ENCODE measurements at places on chromosomes 12 and 14.

GRCh38 chr14:95510804-95511203 is 5.6 kb downstream of the SYNE3 start:
- no peak for DNase-seq

DNA sequence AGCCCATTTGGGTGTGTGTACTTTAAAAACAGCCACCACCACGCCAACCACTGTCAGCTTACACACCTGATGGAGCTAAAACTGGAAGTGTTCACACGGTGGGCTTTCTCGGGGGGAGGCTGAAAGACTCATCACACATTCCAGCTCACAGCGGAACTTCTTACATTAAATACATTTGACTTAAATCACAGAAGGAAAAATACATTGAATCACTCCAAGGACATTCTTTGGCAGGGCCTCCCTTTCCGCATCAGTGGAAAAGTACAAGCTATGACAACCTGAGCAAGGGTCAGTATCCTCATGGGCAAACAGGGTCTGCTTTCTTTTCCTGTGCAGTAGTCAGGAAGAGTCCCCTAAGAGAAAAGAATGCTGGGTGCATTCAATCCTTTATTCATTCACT is 31.0 kb upstream of the TC2N start:
- DNase-seq: no peak

DNA sequence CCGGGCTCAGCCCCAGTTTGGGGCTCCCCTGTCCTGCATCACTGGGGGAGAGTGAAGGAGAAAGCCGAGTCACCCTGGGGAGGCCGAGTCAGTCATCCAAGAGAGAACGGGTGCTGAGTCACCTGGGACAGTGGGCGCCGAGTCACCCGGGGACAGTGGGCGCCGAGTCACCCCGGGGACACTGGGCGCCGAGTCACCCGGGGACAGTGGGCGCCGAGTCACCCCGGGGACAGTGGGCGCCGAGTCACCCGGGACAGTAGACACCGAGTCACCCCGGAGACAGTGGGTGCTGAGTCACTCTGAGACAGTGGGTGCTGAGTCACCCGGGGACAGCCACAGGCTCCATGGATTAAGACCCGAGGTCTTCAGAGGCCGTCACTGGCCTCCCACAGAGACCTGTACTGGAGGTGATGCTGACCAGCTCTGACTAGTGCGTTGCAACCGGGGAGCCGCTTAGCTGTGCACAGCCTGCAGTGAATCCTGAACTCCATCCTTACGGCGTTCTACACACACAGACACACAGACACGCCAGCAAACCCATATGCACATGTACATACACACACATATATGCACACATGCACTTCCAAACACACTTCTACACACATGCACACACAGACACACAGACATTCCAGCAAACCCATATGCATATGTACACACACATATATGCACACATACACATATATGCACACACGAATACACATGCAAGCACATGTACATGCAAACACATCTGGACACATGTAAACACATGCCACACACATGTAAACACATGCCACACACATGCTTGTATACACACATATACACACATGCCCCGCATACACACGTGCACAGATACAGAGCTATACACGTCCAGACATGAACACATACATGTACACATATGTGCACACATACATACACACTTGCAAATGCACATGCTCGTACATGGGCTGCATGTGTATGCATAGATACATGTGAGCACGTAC is 64.9 kb upstream of the GALNT9 start:
- DNase-seq: no peak

GRCh38 chr12:66860752-66861750 is 182.2 kb upstream of the GRIP1 start:
- peak; percentile 59 for DNase-seq

DNA sequence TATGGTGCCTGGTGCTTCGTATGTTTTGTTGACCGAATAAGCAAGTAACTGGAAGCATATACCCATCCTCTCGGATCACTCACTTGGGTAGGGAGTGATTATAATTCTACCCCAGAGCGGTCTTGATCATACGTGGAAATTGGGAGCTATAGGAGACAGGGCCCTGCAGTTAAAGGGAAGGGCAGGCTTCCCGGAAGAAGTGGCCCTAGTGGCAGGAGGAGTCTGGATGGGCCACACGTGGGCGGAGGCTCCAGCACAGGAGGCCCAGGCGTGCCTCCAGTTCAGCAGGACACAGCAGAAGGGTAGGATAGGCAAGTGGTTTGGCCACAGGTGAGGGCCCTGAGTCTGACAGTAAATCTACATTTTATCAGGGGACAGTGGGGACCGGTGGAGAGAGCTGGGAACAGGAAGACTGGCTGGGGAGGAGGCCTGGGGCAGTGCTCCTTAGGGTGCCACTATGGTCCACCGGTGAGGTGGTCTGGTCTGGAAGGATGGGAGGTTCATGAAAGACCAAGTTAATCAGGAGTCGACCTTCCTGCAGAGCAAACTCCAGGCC is 23.5 kb upstream of the YY1 start:
- DNase-seq: no peak

GRCh38 chr14:92373336-92373735 is 50.4 kb downstream of the SLC24A4 start:
- DNase-seq: no peak

DNA sequence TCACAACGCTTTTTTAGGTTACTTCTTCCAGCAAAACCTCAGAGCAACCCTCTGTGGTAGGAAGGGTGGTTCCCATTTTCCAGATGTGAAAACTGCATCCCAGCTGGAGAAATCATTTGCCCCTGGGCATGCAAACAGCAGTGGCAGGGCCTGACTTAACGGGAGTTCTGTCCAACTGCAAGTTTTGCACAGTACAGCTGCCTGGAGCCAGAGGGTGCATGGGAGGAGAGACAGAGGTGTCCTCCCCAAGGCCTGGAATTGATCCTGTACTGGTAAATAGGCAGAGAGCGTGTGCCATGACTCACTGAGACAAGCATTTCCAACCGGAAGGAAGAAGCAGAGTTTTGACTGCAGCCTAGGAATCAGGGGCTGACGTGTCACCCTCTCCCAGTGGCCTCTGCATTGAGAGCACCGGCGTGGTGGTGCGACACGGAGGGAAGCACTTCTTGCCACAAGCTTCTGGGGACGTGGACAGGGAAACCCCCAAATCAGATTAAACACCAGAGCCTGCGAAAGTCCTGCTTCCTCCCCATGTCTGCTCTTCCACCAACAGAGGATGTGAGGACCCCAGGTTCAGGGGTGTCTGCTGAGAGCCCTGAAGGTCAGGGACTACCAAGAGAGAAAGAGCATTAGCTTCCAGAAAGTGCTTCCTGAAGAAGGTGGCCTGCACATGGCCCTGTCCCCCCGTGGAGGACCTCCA is 19.0 kb upstream of the SERPINA4 start:
- DNase-seq: no peak

DNA sequence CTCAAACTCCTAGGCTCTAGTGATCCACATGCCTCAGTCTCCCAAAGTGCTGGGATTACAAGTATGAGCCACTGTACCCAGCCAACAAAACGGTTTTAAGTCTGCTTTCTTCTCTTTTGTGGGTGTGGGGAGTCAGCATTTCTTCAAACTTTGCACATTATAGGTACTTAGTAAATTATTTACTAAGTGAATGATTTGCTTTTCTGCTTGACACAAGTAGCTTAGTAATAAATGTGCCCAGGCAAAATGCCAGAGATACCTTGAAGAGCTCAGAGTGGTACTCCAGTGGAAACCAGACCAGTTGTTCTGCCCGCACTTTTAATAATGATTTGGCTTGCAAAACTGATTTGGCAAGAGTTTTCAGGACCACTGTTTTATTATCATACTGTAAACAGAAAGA is 15.0 kb downstream of the DEPDC4 start:
- no peak for DNase-seq

- DNase-seq: no peak
Observed at GRCh38 chr12:128606051-128606450, 217.7 kb downstream of the SLC15A4 start.

DNA sequence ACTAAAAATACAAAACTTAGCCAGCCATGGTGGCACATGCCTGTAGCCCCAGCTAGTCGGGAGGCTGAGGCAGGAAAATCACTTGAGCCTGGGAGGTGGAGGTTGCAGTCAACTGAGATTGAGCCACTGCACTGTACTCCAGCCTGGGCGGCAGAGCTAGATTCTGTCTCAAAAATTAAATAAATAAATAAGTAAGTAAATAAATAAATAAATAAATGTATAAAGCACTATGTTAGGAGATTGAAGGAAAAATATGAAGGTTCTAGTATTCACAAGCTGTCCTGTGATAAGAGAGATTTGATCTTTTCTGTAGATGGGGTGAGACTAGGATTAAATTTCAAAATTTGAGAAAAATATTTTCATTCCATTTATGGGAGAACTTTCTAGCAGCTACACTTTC is 5.7 kb downstream of the DNAJC22 start:
- no peak for DNase-seq

GRCh38 chr14:51663783-51664326 is 12.1 kb downstream of the FRMD6 start:
- DNase-seq: no peak

DNA sequence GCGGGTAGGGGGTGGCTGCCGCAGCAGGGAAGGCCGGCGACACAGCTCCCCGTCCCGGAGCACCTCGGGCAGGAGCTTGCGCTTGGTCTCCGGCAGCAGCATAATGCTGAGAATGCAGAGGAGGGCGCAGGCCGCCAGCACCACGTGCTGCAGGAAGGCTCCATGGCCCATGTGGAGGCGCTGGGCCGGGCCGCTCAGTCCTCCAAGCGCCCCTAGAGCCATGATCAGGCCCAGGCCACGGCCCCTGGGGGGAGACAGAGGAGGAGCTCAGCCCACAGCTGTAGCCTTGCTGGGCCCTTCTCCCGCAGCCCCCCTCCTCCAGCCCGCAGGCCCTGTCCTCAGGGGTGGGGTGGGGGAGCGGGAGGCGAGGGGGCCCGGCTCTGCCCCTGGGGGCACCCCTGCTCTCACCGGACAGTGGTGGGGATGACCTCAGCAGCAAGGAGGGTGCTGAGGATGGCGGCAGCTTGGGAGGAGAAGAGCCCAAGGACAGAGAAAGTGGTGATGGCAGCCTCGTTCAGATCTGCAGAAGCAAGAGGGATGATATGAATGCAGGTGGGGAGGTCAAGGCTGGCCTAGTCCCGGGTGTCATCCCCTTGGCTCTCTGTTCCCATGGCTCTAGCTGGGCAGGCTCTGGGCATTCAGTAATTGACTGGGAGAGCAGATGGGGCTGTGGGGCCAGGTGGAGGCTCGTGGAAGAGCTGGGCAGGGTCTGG is 5.8 kb downstream of the SLC22A17 start:
- no peak for DNase-seq

DNA sequence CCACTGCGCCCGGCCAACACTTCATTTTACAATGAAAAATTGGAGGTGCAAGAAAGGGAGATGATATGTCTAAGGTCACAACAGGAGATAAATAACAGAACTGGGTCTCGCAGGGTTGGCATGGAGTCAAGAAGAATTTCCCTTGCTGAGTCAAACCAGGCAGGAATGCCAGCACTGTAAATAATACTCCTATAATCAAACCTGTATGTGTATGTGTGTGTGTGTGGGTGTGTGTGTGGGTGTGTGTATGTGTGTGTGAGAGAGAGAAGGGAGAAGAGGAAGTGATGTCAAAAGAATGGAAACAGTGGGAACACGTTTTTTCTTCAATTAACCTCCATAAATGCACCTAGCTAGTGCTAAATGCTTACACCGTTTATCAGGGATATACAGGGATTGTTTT is 70.4 kb downstream of the TMEM116 start:
- DNase-seq: no peak

GRCh38 chr12:123150744-123151456 is at the start of gene PITPNM2:
Gene PITPNM2 (minus strand): TSS chr12:123151090. CDS start chr12:123034590, 116,500 bp downstream.
- DNase-seq: peak; percentile 60

- no peak for DNase-seq
Observed at GRCh38 chr12:10448236-10448635, 4.9 kb downstream of the KLRC1 start.

- DNase-seq: no peak
Observed at GRCh38 chr12:95643256-95643655, 92.0 kb upstream of the USP44 start.

GRCh38 chr12:80838024-80838658 is 99.6 kb downstream of the LIN7A start:
- no peak for DNase-seq

DNA sequence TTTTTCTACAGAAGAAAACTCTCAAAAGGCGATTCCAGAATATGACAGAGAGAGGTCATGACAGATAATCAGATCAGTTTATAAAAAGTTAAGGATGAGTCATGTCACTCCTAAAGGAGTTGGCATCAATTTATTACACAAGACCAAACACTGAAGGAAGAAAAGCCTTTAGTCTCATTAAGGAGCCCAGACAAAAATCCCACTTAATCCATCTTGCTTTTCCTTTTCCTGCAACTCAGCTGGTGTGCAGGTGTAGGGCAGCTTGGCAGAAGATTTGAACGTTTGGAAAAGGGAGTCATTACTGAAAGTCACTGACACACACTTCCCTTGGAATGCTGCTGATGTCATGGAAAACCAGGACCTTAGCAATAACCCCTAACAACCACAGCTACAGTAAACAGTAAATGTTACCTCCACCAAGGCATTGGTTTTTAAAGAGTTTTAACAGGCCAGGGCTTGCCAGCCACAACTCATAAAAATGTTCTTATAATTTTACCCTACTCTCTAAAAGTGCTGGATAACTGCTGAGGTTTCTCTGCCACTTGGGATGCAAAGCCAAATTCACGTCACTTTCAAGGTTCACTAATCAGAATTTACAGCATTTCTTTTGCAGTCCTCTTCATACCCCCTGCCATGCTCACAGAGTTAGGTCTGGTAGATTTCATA is 320.6 kb downstream of the RAD51B start:
- DNase-seq: no peak

DNA sequence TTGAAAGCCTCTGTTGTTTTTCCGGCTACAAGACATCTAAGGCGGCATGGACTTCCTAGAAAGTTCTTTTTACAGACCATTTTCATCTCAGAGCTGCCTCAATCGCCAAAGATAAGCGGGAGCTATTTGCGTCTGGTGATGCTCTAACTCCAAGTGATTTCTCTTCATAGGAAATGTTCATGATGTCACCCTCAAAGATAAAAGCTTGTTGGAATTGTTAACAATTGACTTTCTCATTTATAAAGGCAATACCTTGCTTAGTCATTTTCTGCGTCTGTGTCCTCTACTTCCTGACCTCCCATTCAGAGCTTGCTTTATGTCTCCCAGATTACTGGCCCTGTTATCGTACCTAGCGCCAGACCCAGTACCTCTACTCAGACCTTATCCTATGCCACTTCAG is 259.0 kb upstream of the G2E3 start:
- DNase-seq: no peak

DNA sequence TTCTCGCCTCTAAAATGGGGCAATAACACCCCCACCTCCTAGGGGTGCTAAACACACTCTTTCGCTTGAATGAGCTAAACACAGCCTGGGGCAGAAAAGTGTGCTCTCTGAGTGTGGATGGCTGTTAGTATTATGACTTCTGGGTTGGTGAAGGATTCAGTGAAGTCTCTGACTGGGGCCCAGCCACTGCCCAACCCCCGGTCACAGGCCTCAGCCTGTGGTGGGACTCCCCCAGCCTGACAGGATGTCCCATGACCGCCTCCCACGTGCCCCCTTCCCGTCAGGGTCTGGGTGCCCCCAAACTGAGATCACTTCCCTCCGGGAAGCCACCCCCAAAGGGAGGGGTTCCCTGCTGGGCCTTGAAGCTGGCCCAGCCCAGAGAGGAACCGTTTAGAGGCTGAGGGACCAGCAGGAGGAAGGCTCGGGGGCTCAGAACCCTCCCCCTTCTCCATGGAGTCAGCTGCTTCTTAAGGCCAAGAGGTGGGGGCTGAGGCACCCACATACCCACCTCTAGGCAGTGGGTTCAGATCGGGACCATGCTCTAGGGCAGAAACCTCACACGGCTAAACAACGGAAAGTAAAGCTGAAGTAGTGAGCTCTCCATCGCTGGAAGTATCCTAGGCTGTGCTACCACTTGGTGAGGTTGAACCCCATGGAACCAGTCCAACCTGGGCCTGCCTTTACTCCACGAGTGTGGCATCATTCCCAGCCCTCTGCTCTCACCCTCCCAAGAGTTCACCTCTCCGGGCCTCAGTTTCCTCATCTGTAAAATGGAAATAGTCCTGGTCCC is 13.8 kb downstream of the DTX1 start:
- peak; percentile 64 for DNase-seq
